ENCODE measurements at places on chromosomes 16 and 17. TPM values are rescaled to one million over a fixed set of nuclear protein-coding genes. Genes with fewer than 3 reads are reported as not detected.

Gene CDH15
- 0.09 TPM for total RNA-seq

Gene ABCA6
- 132 TPM for total RNA-seq

Gene HS3ST3B1
- 6.5 TPM for total RNA-seq

Gene ZP2
- total RNA-seq, result 0.17 TPM

Gene CX3CL1
- 38.6 TPM for total RNA-seq

Gene B4GALNT2
- total RNA-seq, result not detected

Gene SLC47A1
- 9.4 TPM for total RNA-seq

Gene ITGAD
- total RNA-seq, result 0.43 TPM

Gene ASPHD1
- total RNA-seq, result 4.3 TPM

Gene AOC3
- total RNA-seq, result 154 TPM

GRCh38 chr16:67884684-67885083 is at the start of gene NRN1L:
NRN1L (plus strand) TSS chr16:67884885; CDS start chr16:67884904, 19 bp downstream.
- peak; percentile 94 for DNase-seq

GRCh38 chr16:11010575-11011221 is 66.3 kb downstream of the CLEC16A start:
- no peak for DNase-seq

DNA sequence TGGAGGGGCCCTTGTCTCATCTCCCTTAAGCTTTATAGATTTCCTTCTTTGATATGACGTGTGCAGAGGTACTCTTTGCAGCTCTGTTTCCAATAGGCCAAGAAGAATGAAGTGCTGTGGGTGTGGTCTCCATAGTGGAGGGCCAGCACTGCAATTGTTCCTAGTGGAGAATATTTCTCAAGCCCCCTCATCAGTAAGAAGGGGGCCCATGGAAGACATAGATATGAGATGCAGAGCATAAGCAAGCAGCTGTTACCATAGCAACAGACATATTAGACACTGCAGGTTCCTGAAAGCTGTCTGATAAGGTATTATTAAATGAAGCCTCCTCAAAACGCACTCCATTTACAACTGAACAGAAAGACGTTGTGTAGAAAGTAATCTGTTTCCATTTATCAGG is 240.7 kb downstream of the ZFHX3 start:
- no peak for DNase-seq

GRCh38 chr16:65244787-65245186 is 122.9 kb upstream of the CDH11 start:
- DNase-seq, result no peak

DNA sequence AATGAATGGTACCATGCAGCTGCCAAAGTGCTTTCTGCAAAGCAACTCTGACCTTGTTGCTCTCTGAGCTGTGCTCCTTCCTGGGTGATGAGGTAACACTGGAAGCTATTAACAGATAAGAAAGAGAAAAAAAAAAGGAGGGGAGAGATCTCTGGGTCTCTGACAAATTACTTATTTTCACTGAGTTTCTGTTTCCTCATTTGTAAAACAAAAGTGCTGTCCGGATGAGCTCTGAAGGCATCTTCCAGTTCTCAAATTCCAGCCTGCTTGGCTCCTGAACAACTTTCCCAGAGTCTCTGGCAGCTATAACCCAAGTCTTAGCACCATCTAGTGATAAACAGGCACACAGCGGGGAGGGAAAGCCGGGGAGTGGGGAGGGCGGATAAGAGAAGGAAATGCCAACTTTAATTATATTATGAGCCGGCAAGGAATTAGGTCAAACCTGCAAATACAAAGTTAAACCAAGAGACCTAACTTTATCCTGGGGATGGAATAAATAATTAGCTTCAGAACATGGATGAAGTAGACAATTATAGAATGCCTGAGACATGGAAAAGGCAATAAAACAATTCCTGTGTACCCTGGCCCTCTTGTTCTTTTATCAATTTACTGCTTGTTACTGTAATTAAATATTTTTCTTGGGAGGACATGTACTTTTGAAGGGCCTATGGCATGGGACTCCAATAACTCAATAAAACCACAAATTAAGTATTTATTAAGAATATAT is 61.3 kb upstream of the KIFC3 start:
- DNase-seq, result peak; percentile 86

GRCh38 chr17:20257008-20257407 is 210.3 kb downstream of the LGALS9B start:
- no peak for DNase-seq

GRCh38 chr17:72338847-72339790 is 218.3 kb downstream of the SOX9 start:
- DNase-seq, result peak; percentile 90

DNA sequence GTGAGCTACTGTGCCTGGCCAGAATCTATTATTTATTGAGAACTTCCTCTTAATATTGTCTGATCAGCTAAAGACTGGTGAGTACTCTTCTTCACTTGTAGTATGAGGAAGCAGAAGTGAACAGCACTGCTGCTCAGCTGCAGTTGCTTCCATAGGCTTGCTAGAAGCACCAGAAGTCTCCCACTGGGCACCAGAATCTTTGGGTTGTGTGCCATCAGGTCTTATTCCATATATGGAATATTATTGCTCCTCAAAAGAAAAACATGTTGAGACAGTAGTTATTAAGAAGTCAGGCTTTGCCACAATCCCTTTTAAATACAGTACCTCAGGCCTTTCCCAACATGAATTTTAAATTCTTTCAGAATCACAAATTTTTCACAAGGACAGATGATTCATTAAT is 17.2 kb downstream of the SNTB2 start:
- DNase-seq, result no peak

- DNase-seq, result no peak
Measured at GRCh38 chr17:6043405-6043804, 26.8 kb upstream of the WSCD1 start.

GRCh38 chr17:41535764-41536481 is 7.8 kb upstream of the KRT19 start:
- peak; percentile 54 for DNase-seq

DNA sequence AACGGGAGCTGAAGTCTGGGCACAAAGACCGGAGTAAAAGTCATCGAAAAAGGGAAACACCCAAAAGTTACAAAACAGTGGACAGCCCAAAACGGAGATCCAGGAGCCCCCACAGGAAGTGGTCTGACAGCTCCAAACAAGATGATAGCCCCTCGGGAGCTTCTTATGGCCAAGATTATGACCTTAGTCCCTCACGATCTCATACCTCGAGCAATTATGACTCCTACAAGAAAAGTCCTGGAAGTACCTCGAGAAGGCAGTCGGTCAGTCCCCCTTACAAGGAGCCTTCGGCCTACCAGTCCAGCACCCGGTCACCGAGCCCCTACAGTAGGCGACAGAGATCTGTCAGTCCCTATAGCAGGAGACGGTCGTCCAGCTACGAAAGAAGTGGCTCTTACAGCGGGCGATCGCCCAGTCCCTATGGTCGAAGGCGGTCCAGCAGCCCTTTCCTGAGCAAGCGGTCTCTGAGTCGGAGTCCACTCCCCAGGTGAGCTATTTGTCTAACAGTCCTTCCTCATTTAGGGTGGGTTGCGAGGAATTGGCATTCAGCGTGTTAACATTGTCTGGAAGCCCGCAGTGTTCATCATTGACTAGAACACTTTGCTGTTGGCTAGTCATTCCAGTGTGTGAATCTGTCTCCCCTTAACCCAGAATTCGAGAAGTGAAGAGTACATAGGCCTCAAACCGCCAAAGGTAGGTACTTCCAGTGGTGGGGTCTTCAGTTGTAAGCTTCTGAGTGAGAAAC is 1.5 kb downstream of the CDK12 start:
- no peak for DNase-seq

GRCh38 chr16:6600167-6600566 is 732.5 kb upstream of the RBFOX1 start:
- no peak for DNase-seq

DNA sequence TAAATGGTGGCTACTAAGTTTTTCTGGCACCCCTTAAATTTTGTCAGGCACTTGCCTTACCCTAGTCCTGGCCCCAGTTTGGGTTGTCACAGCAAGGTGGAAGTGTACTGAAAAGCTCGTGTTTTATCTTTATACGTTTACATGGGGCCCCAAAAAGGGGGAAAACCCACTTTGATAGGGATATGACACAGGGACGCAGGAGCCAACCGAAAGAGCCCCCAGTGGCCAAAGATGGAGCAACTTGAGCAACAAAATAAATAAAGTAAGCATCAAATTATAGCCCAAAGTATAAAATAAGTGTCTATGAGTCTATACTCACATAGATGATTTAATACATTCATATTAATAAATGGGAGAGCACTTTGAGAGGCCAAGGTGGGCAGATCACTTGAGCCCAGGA is 5.0 kb upstream of the CETP start:
- DNase-seq, result no peak

GRCh38 chr16:68825427-68825826 is 17.9 kb upstream of the TANGO6 start:
- no peak for DNase-seq

DNA sequence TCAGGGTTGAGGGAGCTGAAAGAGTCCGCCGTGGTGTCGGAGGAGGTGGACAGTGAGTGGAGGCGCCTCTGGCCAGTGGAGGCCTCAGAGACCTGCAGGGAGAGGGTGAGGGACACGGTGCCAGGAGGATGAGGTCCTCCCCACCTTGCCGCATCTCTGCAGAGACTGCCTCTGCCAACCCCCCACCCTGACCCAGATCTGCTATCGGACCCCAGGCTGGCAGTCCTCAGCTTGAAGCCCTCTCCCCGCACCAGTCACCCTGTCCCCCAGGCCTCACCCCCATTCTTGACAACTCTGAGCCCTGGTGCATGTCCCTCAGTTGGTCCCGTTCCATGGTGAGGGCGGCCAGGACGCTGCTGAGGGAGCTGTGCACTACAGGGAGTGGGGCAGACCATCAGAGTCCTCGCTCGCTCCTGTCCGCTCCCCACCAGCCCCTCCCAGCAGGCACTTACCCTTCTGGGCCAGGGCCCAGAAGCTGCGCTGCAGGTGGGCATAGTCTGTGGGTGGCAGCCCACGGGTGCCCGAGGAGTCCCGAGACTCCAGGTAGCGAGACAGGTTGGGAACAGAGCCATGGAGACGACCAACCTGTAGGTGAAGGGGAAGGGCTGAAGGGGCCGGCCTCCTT is 5.4 kb downstream of the OSBPL7 start:
- DNase-seq, result no peak

DNA sequence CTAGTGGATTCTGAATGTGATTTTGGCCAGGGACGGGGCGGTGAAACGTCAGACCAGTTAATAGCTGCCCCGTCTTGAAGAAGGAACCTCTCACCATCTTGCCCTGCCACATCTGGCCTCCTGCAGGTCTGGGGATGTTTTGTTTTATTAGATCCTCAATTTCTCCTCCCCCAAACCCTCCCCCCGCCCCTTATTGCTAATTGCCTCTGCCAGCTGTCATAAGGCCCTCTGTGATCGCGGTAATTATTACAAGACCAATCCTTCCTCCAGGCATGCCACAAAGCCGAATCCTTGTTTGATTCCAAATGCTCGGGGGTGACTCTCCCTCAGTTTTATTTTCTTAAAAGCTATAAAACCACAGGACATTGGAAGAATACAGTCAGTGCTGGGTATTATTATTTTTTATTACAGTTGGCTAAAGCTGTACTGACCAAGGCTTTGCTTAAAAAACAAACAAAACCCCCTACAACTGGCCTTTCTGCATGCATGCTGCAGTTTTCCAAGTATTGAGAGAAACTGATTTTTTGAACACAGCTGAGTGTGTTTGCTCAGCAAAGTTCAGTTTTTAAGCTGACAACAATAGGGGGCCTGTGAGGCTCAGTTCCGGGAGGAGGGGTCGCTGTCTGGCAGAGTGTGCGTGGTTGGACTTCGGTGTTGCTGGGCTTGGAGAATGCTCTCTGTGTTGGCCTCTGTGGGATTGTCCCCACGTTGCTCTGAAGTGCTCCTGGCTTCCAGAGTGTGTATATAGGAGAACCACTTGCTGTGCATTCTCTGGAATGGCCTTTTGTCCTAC is 1.7 kb downstream of the KSR1 start:
- DNase-seq, result peak; percentile 85

GRCh38 chr17:19495828-19496528 is 37.7 kb upstream of the SLC47A1 start:
- DNase-seq, result no peak

DNA sequence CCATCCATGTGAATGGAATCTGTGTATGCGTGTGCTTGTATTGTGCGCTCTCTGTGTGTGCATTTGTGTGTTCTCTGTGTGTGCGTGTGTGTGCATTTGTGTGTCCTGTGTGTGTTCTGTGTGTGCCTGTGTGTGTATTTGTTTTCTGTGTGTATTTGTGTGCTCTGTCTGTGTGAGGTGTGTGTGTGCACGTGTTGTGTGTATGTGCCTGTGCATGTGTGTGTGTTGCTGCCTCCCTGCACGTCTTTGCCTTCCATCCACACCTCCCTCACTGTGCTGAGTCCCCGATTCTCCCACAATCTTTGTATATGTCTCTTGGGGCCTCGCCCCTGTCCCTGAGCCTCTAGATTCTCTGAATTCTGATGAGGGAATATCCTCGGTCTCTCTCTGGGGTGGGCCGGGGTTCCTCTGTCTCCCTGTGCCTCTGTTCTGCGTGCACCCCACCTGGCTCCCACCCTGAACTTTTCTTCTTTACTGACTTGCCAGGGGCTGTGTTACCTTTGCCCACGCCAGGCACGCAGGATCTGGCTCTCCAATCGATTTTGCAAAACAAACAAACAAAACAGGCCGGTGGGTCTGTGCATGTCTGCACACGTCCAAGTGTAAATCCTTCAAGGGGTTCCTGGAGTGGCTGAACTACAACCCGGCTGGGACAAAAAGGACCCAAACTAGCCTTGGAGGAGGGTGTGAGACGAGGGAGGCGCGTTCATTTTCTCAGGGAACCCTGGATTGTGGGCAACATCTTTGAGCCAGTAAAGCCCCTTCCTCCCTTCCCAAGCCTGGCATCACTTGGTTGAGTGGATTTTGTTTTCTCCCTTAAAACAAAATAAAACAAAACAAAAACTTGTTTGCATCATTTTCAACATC is 8.1 kb upstream of the FOXF1 start:
- no peak for DNase-seq

GRCh38 chr16:69465881-69466280 is 41.5 kb downstream of the CYB5B start:
- no peak for DNase-seq

GRCh38 chr17:58252141-58252540 is 13.8 kb downstream of the LPO start:
- no peak for DNase-seq

DNA sequence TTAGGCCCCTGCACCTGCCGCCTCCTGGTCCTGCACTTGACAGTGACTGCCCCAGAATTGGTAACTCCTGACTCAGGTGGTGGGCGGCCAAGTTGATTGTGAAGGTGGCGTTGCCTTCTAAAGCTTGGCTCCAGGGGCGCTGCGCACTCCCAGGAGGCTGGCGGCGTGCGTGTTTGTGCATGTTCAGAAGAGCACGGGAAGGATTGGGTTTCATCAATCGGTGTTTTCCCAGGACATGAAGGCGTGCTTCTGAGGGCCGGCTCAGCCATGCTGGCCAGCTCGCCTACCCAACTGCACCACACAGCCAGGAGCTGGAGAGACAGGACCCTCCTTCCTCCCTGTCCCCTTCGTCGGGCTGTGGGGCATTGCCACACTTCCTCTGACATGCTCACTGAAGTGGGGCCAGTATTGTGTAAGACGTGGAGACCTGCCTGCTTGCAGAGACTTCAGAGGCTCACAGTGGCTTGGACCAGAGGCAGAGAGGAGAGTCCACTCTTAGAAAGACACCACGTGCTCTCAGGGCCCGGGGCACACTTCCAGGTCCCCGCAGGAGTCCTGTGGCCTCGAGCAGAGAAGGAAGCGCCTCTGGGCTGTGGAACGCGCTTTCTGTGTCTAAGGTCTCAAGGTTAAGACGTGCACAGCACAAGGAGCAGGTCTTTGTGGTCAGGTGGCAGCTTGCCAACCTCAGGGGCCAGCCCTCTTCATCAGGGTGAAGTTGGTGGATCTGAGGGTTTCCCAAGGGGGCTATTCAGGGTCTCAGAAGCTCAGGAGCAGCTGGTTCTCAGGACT is 2.8 kb downstream of the RAB40C start:
- DNase-seq, result peak; percentile 29

- DNase-seq, result no peak
Measured at GRCh38 chr16:89133457-89134127, 38.0 kb upstream of the CDH15 start.

- DNase-seq, result no peak
Measured at GRCh38 chr16:75216127-75216526, 2.7 kb upstream of the CTRB1 start.

Data from lung (tissue), 17 donors.